ENCODE measurements at places on chromosomes 7 and 10. TPM values are rescaled to one million over a fixed set of nuclear protein-coding genes. Genes with fewer than 3 reads are reported as not detected.

The NAMPT gene
- total RNA-seq = 36.2 TPM

The HTRA1 gene
- 1.0 TPM for total RNA-seq

GRCh38 chr7:117399820-117400422 is 27.4 kb downstream of the ASZ1 start:
- no peak overlapping the region for H3K4me3 ChIP-seq
- no peaks in the 10 kb centered on the region for H3K27me3 ChIP-seq
- no peak overlapping the region for H3K27ac ChIP-seq
- no peak for DNase-seq

- H3K27ac ChIP-seq = peak within 1 kb of the TSS; percentile 51
- H3K4me3 ChIP-seq = peak within 1 kb of the TSS; percentile 100
- H3K4me1 ChIP-seq = peaks cover 5% of the 10 kb centered on the region
- 0 out of 2 replicates have a peak, but pooled peaks cover 7% of the 10 kb centered on the region for H3K36me3 ChIP-seq
- H3K27me3 ChIP-seq = no peaks in the 10 kb centered on the region
These were observed at the start of gene SRPK2 for GRCh38 chr7:105388356-105389087. TSS of gene SRPK2 (minus strand) at chr7:105388921.

The MYO3A gene
- total RNA-seq = not detected

DNA sequence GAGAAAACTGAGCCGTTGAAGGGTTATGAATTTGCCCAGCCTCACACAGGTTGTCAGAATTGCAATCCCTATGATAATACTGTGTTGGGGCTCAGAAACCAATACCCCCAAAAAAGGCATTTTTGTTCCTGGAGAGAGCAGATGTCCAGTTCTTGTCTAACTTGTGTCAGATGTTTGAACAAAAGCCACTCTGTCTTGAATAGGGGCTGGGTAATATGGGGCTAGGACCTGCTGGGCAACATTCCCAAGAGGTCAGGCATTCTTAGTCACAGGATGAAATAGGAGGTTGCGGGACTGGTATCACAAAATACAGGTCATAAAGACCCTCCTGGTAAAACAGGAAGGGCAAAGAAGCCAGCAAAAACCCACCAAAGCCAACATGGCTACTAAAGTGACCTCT is 482.1 kb downstream of the IPMK start:
- H3K27me3 ChIP-seq = no peaks in the 10 kb centered on the region
- no peaks in the 10 kb centered on the region for H3K36me3 ChIP-seq
- DNase-seq = no peak

DNA sequence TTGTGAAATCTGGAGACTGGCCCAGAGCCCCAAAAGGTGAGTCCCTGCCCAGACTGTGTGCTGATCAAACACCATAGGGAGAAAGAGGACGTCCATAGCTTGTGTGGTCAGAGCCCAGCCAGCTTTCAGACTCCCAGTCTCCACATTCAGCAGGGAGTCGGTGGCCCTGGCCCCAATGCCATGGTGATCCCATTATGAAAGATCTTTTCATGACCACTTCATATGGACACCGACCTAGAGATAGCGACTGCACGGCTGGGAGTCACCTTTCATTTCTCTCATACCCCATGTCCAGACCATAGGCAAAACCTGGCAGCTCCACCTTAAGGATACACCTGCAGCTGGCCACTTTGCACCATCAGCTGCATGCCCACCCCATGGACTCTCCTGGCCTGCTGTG is 126.4 kb downstream of the ARHGAP22 start:
- no peaks in the 10 kb centered on the region for H3K36me3 ChIP-seq
- peaks cover 23% of the 10 kb centered on the region for H3K4me1 ChIP-seq
- H3K27me3 ChIP-seq = no peaks in the 10 kb centered on the region
- no peak for DNase-seq
- no peak overlapping the region for H3K27ac ChIP-seq

GRCh38 chr7:137625197-137625596 is 221.6 kb downstream of the DGKI start:
- DNase-seq = peak; percentile 22
- H3K27me3 ChIP-seq = 0 out of 2 replicates have a peak, but pooled peaks cover 4% of the 10 kb centered on the region
- no peaks in the 10 kb centered on the region for H3K4me1 ChIP-seq
- no peak overlapping the region for H3K4me3 ChIP-seq

The AKR1C4 gene
- total RNA-seq = not detected

The ADCYAP1R1 gene
- total RNA-seq = not detected

- H3K4me1 ChIP-seq = no peaks in the 10 kb centered on the region
- H3K4me3 ChIP-seq = no peak overlapping the region
These were observed 556.1 kb downstream of the DNAJB6 start for GRCh38 chr7:157892751-157893523.

The CEP55 gene
- total RNA-seq = 43.2 TPM

GRCh38 chr10:29056729-29057128 is 232.1 kb upstream of the LYZL1 start:
- peak; percentile 26 for DNase-seq
- H3K4me3 ChIP-seq = no peak overlapping the region
- H3K36me3 ChIP-seq = no peaks in the 10 kb centered on the region
- no peaks in the 10 kb centered on the region for H3K27me3 ChIP-seq

DNA sequence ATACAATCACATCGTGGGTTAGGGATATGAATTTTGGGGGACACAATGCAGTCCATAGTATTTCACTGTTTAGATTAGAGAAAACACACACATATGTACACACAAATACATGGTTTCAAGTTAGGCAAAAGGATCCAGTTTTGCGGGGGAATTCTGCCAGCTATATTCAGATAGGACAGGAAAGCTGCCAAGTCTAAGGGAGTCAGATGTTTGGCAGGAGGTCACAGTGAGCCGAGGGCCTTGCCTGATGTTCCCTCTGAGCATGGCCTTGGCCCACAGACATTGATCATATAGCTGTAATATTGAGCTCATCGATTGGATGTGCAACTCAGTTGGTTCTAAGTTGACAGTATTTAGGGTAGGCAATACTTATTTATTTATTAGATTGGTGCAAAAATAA is 122.8 kb downstream of the ADRA2A start:
- H3K27ac ChIP-seq = no peak overlapping the region
- no peaks in the 10 kb centered on the region for H3K4me1 ChIP-seq
- DNase-seq = no peak
- no peaks in the 10 kb centered on the region for H3K36me3 ChIP-seq

The ABCA13 gene
- total RNA-seq = not detected

The CHST3 gene
- 10.4 TPM for total RNA-seq

The C10orf62 gene
- total RNA-seq = 0.75 TPM

Data from SJCRH30 (cell line).